ENCODE measurements at places on chromosomes 1 and 21. TPM values are rescaled to one million over a fixed set of nuclear protein-coding genes. Genes with fewer than 3 reads are reported as not detected.

Gene SYNC
- total RNA-seq: 68.0 TPM

Gene ZNF697
- total RNA-seq: 5.6 TPM

Gene HSD3B2
- not detected for total RNA-seq

Gene CR1L
- not detected for total RNA-seq

Gene DVL1
- total RNA-seq: 102 TPM

Gene MSH4
- 0.06 TPM for total RNA-seq

Gene CDC7
- 3.3 TPM for total RNA-seq

Gene GSTM3
- 57.2 TPM for total RNA-seq

Gene DIPK1A
- 4.5 TPM for total RNA-seq

Gene PRR9
- total RNA-seq: not detected

Gene SLC26A9
- total RNA-seq: not detected

Gene OR14K1
- not detected for total RNA-seq

Gene ZNF648
- not detected for total RNA-seq

Gene FCRL5
- total RNA-seq: not detected

Gene OR2M3
- not detected for total RNA-seq

Gene TRIM63
- under 0.01 TPM for total RNA-seq

Gene LRRC7
- not detected for total RNA-seq

Gene UMODL1
- total RNA-seq: not detected

Gene FTCD
- total RNA-seq: not detected

Gene SUSD4
- not detected for total RNA-seq

Gene IRF6
- total RNA-seq: 15.7 TPM

Gene REG4
- not detected for total RNA-seq

Gene HRNR
- not detected for total RNA-seq

Gene DPT
- total RNA-seq: 0.93 TPM

Gene F13B
- total RNA-seq: not detected

Gene LRRC38
- 0.50 TPM for total RNA-seq

Gene C1orf105
- not detected for total RNA-seq

Gene PCSK9
- 0.25 TPM for total RNA-seq

Gene NUDT4B
- total RNA-seq: 26.1 TPM

Gene AK5
- 8.8 TPM for total RNA-seq

Gene TMOD4
- total RNA-seq: not detected

Gene NR1I3
- total RNA-seq: not detected

Gene LCE1F
- total RNA-seq: not detected

Gene OPTC
- not detected for total RNA-seq

Gene GBP4
- 0.53 TPM for total RNA-seq

Gene SEC22B
- total RNA-seq: 58.4 TPM

Gene OR2G6
- not detected for total RNA-seq

Gene NOTCH2
- total RNA-seq: 144 TPM

Gene NHLH1
- under 0.01 TPM for total RNA-seq

Gene KRTAP7-1
- total RNA-seq: not detected

Gene TMPRSS15
- 0.06 TPM for total RNA-seq

Gene KCNA2
- not detected for total RNA-seq

Gene NPR1
- 1.2 TPM for total RNA-seq

Gene ANXA9
- total RNA-seq: 0.06 TPM

Gene VASH2
- total RNA-seq: under 0.01 TPM

All from aortic smooth muscle cell (primary cell).